Cortex of kidney (tissue), 1 donor: ENCODE measurements at places on chromosomes 7 and 10.

GRCh38 chr10:120713573-120714205 is 137.5 kb upstream of the WDR11 start:
- DNase-seq, result no peak

- no peak for DNase-seq
Observed at GRCh38 chr7:79619216-79619615, 165.7 kb upstream of the MAGI2 start.

- DNase-seq, result no peak
Observed at GRCh38 chr10:122126763-122127659, 138.0 kb downstream of the TACC2 start.

DNA sequence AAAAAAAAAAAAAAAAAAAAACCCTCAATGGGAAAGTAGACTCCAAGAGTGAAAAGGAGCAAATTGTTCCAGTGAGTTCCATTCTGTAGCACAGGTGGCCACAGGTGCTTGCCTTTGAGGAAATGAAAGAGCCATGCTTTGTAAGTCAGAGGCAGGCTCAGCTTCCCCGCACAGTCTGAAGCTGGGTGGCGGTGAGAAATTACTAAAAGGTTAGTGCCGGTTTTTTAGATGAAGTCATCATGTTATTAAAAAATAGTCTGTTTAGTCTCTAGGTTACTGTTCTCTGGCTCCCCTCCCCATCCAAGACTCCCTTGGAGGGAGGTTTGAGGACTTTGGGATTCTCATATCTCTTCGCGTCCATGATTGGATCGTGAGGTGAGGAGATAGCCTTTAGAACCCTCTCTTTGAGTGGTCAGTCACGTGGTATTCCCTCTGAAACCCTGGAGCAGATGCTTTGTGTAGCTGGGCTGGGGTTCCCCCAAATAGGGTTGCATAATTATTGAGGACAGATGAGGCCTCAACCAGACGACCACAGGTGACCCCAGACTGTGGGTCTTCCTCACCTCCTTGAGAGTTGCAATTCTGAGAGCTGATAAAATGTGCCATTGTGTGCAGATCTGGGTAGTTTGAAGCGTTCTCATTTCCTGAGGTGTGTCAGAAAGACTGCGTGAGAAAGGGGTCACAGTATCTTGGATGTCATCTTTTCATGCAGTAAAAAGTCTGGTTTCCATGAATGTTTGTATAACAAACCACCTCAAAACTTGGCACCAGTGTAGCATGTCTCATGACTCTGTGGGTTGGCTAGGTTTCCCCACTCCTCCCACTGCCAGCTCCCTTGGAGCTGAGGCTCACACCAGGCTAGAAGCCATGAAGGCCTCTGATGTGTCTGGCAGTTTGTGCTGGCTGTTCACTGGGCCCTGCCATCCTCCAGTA is 27.1 kb downstream of the OGDH start:
- DNase-seq, result no peak

- no peak for DNase-seq
Observed at GRCh38 chr10:74093530-74094164, 57.0 kb downstream of the AP3M1 start.

GRCh38 chr10:63722537-63722936 is 201.3 kb downstream of the REEP3 start:
- DNase-seq, result no peak

GRCh38 chr10:113127901-113128283 is 177.8 kb downstream of the TCF7L2 start:
- no peak for DNase-seq

GRCh38 chr10:21297603-21298383 is 227.7 kb downstream of the SKIDA1 start:
- DNase-seq, result no peak

DNA sequence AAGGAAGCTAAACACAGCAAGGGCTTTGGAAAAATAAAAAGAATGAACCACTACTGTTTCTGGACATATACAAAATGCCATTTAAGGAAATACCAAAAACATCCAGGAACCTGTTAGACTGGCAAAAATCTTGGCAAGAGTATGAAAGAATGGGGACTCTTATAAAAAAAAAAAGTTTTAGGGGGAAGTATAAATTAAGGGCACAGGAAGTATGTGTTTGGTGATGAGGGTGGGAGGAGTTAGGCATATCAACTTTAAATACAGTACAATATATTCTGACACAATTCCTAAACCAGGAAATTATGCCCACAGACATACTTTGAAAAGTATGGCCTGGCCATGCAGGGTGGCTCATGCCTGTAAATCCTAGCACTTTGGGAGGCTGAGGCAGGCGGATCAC is 74.2 kb downstream of the WAPL start:
- no peak for DNase-seq
